ENCODE measurements at places on chromosomes 5 and 9.
A peak's percentile ranks its signal among the peaks of the same experiment; 100 is the strongest.

DNA sequence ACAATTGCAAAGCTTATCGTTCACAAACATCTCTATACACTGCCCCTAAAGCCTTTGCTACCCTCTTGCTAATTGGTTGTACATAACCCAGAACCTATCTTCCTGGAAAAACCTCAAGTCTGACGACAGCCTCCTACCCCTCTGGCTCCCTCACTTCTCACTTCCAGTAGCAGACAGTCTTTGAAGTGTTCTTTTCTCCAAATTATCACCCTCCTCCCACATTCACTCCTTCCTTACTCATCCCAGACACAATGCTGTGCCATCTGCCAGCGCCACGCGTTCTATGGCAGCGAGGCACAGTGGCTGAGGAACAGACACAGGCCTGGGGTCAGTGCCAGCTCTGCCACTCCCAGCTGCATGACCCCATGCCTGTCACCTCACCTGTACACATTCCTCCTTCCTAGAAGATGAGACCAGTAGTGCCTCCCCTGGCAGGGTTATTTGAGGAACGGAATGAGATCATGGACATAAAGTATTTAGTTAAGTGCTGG lies 27.7 kb downstream of the CLTA start:
- no peak for DNase-seq

- DNase-seq = no peak
Observed at GRCh38 chr5:41636605-41637004, 126.2 kb upstream of the PLCXD3 start.

DNA sequence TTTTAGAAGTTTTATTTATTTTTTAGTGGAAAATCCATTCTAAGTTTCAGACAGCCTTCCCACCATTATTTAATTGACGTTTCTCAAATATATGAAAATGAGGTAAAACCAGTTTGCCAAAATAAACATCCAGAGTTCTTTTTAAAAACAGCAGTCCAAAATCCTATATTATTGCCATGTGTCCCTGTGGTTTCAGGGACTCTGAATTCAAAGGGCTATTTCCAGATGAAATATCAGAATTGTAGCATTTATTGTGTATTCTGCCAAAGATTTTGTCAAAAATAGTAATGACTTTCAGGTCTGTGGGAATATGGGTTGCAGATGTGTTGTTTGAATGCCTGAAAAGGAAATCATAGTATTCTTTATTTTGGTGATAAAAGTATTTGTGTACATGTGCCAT lies 41.6 kb downstream of the XRCC4 start:
- no peak for DNase-seq

GRCh38 chr9:72363908-72364678 lies 915 bp downstream of the ZFAND5 start:
- peak; percentile 54 for DNase-seq

- DNase-seq = no peak
Observed at GRCh38 chr5:174047472-174048099, 2.1 kb downstream of the NSG2 start.

DNA sequence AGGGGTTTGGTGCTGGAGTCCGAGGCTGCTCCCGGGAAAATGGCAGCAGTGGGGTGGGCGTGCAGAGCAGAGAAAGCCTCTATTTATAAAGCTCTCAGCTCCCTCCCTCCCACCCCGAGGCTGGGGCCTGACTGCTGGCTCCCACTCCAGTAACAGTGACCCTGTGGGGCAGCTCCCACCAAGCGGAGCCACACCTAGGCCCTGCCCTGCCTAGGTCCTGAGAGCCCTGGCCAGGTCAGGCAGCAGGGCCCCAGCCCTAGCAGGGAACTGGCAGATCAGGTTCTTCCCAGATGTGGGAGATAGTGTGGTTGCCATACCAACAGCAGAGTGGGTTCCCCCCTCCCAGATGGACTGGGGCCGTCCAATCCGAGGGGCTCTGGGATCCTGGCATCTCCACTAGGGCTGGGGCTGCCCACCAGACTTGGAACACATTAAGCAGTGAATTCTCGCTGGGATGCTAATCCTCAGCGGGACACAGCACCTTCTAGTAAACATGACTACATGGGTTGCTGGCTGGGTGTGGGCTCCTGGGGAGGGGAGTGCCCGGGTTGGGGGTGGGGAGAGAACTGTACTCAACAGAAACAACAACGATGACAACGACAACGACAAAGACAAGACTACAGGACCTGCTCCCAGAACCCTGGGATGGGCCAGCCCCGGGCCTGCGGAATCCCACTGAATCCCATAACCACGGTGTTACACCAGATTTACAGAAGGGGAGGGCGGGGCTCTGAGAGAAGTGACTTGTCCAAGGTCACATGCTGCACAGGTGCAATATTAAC lies 1.5 kb downstream of the SH3GLB2 start:
- no peak for DNase-seq

GRCh38 chr5:137265457-137265856 lies 233.7 kb downstream of the SPOCK1 start:
- no peak for DNase-seq

DNA sequence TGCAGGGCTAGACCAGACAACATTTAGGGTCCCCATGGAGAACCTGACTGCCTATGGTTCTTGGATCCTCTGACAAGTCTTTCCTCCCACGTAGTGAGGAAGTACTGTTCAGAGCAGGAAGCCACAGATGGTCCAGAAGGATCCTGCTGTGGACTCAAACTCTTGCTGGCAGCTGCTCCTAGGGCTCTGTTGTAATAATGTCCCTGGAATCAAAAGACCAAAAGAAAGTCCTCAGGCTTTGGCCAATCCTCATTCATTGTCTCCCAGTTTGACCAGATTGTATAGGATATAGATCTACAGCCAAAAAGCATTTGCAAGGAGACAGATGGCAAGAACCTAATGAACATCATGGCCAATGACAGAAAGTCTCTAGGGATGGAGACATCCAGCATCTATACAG lies 53.9 kb downstream of the SEMA6A start:
- DNase-seq = no peak

DNA sequence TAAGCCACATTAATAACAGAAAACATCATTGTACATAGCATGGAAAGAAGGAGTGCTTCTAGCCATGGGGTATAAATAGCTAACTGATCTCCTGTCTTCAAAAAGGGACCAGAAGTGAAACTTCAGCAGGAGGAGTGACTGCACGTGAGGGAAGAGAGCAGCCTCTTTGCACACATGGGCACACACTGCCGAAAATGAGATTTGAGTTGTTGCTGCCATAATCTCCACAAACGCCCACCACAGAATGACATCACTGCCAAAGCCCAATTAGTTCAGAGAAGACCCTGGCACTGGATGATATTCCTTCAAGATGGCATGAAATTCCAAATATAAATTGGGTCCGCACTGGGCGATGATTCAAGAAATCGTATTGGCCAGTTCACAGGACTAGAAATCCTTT lies 238.9 kb upstream of the NR4A3 start:
- DNase-seq = no peak

DNA sequence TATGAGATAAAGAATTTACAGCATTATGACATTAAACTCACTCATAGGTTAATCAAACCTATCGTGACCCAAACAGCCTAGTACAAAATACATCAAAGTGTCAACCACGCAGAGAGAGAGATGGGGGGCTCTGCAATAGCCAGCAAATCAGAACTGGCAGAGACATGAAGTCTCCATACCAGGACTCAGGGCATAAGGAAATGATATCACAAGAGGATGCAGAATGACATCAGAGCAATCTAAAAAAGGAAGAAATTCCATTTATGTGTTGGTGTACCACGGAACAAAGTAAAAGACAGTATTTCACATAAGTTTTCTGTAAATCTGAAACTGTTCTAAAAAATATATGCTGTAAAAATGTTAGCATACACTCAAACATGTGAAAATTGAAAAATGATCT lies 24.6 kb downstream of the BICD2 start:
- DNase-seq = no peak

DNA sequence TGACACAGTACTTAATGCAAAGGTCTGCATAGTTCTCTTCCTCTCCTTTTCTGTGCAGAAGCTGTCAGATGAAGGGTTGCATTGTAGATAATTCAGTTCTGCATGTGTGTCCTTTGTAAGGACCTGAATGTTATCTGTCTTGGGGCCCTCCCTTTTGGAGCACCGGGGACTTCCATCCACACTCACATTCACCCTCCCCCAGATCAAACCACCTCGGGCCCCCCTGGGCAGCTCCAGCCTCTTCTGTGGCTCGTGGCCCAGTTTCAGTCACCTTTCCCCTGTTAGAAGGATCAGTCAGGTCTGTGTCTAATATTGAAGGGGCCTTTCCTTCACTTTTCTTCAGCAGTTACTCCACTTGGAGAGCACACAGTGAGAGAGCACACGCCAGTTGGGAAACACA lies 11.0 kb downstream of the DMRT1 start:
- no peak for DNase-seq

DNA sequence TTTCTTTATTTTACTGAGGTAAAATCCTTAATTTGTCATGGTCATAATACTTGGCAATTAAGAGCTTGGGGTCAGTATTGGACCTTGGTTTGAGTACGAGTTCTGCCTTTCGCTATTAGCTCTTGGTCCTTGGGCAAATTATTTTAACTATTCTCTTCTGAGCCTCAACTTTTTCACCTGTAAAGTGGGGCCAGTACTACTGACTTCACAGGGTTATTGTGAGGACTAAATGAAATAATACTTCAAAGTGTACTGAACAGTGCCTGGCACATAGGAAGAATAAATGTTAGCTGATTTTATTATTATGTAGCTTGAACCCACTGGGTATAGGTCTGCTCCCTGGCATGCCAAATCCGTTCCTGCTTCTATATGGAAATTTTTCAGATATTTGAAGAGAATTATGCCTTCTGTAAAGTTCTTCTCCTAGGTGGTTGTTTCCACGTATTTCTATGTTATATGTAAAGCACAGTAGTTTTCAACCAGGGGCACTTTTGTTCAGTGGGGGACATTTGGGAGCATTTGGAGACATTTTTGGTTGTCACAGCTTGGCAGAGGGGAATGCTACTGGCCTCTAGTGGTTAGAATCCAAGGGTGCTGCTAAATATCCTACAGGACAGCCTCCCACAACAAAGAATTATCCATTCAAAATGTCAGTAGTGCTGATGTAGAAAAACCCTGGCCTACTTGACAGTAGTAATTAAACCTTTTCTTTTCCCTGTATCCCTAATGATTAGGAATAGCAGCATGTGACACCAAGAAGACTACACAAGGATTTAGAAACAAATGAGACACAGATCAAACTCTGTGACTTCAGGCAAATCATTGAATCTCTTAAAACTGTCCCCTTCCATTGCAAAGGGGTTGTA lies 4.5 kb downstream of the RCL1 start:
- DNase-seq = no peak

DNA sequence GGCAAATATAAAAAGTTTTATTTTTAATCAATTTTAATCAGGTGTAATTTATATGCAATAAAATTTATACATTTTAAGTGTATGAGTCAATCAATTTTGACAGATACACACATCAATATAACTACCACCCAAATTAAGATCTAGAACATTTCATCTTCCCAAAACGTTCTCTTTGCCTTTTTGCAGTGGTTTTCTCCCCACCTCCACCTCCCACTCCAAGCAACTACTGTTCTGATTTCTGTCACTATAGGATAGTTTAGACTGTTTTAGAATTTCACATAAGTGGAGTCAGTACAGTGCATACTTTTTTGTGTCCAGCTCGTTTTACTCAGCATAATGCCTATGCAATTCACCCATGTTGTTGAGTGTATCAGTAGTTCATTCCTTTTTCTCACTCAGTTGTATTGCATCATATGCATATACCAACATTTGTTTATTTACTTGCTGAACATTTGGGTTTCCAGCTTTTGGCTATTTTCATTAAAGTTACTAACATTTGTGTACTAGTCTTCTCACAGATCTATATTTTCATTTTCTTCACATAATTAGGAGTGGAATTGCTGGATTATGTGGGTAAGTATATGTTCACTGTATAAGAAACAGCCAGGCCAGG lies 52.2 kb upstream of the DHFR start:
- no peak for DNase-seq

DNA sequence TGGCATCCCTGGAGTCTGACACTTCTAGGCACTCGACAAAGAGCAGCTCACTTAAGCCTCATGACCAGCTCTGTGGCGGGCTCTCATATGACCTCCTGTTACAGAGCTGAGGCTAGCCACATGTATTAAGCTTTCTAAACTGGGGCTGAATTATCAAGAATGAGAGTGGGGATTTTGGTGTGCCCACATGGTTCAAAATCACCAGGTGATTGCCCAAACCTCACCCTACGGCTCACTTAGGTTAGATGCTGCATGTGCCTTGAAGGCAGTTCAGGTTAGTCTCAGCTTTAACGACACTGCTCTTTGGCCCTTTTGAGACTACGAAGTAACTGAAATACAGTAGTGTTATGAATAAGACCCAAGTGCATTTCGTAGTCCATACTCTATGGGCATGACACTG lies 39.4 kb upstream of the SMIM32 start:
- DNase-seq = no peak

DNA sequence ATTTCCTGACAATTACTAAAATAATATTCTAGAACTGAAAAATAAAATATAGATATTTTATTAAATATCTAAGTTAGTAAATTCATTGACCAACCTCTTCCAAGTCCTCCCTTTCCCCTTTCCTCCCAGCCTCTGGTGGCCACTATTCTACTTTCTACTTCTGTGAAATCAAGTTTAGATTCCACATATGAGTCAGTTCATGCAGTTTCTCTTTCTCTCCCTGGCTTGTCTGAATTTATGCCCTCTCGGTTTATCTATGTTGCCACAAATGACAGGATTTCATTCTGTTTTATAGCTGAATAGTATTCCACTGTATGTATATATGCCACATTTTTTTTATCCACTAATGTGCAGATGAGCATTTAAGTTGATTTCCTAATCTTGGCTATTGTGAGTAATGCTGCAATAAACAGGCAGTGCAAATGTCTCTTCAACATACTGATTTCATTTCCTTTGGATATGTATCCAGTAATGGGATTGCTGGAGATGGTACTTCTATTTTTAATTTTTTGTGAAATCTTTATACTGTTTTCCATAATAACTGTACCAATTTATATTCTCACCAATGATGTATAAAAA lies 52.3 kb downstream of the WDR36 start:
- no peak for DNase-seq

- DNase-seq = no peak
Observed at GRCh38 chr5:122608222-122608621, 166.7 kb upstream of the SNX2 start.

DNA sequence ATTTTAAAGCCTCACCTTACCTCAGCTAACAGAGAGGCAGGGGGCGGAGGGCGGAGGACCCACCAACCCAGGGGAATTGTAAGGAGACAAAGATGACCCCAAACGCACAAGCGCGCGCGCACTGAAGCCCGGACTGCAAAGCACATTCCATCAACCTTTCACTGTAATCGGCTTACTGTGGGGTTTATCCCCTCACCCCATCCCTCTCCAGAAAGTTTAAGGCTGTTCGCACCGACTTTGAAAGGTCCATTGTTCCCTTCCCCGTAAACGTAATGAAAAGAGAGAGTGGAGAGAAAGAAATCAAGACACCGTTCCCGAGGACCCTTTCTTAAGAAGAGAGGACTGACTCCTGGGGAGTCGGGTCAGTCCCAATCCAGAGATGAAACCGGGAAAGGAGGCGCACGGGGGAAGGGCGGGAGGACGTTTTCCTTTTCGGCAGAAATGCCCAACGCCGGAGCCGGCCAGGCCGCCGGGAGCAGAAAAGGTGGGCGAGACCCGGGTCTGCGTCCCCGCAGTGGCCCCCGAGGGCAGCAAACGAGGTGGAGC lies 464 bp downstream of the CEMIP2 start:
- DNase-seq = no peak
